ENCODE measurements at places on chromosomes 7 and 10.
A peak's percentile ranks its signal among the peaks of the same experiment; 100 is the strongest.

DNA sequence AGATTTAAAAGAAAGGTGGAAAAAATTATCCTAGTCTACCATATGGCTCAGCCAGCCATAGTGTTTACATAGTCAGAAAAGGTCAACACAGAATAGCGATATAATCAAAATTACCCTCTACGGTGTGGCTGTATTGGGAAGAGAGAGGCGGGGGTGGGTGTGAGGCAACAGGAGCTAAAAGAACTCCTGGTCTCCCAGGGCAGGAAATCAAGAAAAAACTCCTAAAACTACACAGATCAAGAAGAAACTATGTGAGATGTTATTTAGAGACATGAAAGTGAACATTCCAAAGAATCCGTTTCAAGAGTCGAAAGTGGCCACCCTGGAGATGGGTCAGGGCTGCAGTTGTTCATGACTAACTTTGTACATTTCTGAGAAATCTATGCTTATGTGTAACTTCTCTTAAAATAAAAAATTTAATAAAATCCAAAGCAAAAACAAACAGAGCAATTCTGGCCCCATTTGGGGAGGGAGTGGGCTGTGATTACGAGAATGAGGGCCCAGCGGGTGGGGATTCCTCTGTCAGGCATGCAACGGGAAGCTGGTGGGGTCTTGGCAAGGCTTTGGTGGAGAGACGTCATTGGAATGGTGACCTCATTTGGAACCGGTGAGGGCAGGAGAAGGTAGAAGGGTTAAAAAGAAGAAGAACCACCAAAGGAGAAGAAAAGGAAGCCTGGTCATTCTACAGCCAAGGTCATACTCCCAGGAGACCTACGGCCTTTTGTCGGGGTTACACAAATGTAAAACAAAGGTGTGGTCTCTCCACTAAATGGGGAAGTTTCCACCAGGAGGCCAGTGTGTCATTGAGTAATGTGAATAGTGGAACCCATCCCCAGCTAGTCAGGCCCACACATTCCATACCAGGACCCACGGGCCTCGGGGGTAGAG, 71.2 kb upstream of the DUSP5 start:
- no peak for DNase-seq

DNA sequence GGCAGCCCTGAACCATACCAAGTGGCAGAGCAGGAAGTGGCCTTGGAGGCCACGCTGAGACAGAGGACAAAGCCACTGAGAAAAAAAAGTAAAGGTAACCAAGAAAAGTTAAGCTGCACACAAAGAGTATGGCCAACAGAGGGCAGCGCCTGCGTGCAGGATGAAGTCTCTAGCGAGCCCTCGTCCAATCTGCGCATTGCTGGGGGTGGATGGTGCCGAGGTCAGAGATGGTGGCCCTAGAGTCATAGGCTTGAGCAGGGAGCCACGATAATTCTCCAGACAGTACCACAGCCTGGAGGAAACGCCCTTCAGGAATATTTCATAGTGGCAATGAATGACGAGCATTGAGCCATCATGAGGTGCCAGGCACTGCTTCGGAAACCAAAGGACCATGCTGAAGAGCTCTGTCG, 9.7 kb downstream of the ATP6V0E2 start:
- DNase-seq = peak; percentile 47

GRCh38 chr7:87116315-87116714, 35.9 kb upstream of the DMTF1 start:
- no peak for DNase-seq

- no peak for DNase-seq
These were observed 135.4 kb upstream of the MDFIC start for GRCh38 chr7:114786455-114786854.

DNA sequence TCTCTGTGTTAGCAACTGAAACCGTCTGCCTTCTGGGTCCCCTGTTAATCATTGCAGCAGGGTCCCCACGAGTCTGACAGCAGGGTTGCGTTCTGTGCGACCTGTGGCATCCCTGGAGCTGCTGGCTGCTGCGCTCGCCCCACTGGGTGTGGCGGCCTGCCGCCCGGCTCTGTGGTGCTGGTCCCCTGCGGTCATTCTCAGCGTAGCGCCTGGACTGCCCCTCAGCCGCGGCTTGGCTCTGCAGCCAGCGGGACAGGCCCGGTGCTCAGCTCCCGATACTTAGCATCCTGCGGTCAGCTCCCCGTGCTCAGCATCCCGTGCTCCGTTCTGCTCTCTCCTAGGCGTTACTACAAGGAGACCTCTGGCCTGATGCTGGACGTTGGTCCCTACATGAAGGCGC, 35.0 kb downstream of the LHPP start:
- no peak for DNase-seq

GRCh38 chr7:154990964-154991540, 11.9 kb downstream of the PAXIP1 start:
- no peak for DNase-seq

DNA sequence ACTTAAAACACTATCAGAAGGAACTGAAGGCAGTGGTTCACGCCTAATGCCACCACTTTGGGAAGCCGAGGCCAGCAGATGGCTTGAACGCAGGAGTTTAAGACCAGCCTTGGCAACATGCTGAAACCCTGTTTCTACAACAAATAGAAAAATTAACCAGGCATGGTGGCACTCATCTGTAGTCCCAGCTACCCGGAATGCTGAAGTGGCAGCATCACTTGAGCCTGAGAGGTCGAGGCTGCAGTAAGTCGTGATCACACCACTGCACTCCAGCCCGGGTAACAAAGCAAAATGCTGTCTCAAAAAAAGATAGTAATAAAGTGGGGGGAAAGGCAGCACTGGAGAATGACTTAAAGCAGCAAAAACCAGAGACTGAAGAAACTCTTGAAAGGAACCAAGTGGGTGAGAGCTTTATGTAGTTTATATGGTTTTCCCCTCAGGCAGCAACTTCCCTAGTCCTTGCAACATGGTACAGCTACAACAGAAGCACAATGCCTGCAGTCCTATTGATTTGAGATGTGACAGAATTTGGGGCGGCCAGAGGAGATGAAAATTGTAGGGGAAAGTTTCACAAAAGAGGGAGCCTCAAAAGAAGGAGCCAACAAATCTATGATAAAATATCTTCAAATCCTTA, 38.1 kb downstream of the GDI2 start:
- DNase-seq = no peak

DNA sequence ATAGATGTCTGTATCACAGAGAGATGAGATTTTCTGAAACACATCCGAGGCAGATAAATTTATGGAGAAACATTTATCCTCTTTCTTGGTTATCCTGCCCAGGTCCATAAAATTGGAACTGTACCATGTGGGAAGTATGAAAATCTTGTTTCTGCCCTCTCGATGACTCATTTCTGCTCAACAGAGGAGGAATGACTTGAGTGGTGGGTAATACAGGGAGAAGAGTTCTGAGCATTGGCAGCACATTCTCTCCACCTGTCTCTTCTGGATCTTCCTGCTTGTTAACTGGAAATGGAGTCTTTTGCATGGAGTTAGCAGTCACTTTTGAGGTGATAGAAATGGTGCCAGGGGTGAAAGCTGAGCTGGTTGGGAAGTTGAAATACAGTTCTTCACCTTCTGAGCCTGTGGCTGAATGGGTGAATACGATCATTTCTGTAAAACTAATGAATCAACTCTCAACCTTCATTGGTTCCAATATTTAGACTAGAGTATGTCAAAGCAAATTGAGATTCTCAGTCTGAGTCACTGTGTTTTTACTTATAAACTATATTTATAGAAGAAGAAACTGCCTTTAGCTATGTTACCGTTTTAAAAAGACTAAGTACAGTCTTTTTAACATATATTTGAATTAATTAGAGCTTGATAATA, 945.5 kb downstream of the SORCS3 start:
- DNase-seq = no peak

DNA sequence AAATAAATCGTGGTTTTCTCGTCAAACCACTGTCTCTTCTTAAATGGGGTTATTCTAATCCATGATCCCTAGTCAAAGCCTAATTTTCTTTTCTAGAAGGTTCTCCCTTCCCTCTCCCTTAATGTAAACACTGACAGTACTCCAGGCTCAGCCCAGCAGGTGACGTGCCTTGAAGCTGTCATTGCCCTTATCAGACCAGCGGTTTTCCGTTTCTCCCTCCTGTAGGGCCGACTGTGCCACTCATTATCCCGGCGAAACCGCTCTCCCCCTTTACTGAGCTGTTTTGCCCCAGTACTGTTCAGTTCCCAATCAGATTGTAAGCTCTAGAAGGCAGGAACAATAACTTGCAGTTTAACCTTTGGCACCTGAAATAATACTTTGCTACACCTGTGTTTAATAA, 153.5 kb upstream of the RHEB start:
- DNase-seq = no peak

- DNase-seq = no peak
These were observed 671 bp upstream of the CLEC2L start for GRCh38 chr7:139522830-139523198.

DNA sequence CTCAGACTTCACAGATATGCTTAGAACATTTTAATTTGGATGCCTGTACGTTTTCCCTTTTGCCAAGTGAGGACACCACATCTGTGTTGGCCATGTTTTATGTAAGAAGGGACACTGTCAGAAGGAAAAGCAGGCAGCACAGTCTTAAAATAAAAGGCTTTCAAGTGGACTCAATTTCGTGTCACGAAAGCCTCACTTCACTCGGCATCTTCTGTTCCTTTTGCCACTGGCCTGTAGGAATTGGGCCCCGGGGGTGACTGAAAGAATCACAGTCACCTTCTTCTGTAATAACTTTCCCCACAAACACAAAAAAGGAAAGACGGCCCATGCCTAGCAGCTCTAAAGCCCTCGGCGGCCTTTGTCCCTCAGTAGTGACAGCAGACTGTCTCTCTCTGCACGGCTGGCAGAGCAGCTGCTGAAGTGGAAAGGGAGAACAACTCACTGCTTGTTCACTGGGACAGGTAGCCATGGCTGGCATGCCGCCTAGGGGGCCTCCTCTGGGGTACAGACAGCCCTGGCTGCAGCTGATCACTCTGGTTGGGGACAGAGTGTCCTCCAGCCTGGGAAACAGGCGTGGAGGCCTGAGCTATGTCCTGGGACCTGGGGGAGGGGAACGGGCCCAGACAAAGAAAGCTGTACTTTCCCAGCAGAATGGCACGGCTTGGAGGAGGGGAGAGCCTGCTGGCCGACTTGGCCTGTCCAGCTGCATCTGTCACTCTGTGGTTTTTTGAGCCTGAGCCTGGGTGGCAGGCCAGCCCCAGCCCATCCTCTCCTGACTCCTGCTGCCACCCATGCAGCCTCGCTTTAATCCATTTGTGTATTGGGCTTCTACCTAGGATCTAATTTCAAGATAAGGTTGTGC, 4.4 kb downstream of the RASSF4 start:
- DNase-seq = no peak

DNA sequence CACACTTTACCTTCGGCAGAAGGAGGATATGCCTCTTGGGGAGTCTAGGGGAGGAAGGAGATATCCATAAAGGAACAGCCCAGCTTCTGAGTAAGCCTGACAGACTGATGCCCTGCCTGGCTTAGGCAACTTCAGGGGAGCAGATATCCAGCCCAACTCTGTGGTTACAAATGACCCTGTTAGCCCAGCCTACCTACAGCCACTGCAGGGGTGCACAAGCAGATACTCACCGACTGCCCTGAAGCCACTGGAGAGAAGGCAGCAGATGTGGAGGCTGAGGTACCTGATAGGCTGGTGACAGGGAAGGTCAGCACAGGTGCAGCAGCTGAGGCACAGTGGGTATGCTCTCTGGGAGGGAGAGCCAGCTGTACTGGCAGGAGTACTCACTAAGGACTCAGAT, 770.2 kb downstream of the GRID1 start:
- no peak for DNase-seq

- DNase-seq = peak; percentile 17
These were observed 46.1 kb downstream of the ZCCHC24 start for GRCh38 chr10:79399223-79399831.

- DNase-seq = no peak
These were observed 35.9 kb downstream of the INSIG1 start for GRCh38 chr7:155333346-155334234.

DNA sequence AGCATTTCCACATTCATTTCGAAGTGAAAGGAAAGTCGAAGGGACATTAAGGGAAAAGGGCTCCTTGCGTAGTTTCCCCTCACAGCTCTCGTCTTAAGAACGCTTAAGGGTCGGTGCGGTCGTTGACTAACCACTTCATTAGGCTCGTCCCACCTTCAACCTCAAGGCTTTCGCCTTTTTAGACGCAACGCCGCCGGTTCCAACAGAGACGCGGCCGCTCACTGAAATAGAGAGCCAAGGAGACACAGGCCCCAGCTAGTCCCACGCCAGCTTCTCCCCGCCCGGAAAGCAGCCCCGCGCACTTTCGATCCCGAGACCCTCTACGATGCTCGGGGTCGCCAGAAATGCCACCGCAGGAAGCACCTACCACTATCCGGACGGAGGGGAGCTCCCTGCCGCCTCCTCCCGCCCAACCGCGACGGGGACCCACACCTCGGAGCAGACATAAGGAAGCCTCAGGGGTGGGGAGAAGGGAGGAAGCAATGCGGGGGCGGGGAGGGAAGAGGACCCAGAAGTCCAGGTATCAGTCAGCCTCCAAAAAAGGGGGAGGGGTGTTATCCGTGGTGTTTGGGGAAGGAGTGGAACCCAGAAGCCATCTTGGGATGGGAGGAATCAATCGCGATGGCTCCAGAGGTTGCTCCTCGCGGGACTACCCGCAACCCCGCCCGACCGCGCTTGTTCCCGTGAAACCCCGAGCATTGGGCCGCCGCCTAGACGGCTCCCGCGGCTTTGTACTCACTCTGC, 559 bp downstream of the TRA2A start:
- peak; percentile 45 for DNase-seq

GRCh38 chr10:34172936-34173533, 642.1 kb downstream of the PARD3 start:
- DNase-seq = no peak

GRCh38 chr7:124349443-124349842, 316.6 kb upstream of the TMEM229A start:
- no peak for DNase-seq

DNA sequence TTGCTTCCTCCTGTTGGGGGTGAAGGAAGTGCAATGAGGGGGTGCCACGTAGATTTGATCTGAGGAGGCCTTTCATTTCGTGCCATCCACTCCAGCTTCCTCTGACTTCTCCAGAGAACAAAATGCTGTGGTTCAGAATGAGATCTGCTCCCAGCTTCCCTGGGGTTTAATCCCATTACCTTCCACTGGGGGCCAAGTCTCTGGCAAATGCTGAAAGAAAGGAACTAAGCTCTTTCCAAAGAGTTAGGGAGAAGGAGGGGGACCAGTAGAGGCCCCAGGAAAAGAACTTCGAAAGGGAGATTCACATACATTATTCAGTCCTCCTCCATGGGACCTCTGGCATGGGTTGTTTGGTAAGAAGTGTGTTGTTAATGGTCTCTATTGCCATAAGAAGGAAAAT, 727.0 kb downstream of the TYW1 start:
- DNase-seq = no peak

- peak; percentile 6 for DNase-seq
These were observed 24.8 kb downstream of the NPTX2 start for GRCh38 chr7:98641646-98642500.

- no peak for DNase-seq
These were observed 43.2 kb upstream of the NXPH1 start for GRCh38 chr7:8390262-8390626.

DNA sequence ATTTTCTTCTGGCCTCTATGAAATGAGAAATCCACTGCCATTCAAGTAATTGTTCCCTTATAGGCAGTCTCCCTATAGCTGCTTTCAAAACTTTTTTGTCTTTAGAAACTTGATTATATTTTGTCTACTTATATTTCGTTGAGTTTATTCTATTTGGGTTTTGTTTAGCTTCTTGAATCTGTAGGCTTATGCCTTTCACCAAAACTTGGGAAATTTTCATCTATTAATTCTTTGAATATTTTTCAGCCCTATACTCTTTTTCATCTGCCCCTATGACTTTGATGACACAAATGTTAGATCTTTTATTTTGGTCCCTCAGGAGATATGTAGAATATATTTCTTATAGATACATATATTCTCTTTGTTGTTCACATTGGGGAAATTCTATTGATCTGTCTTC, 48.3 kb upstream of the HHEX start:
- no peak for DNase-seq

GRCh38 chr7:7565746-7566650, 686 bp upstream of the MIOS start:
- no peak for DNase-seq
